ENCODE measurements at places on chromosomes 16 and 17. TPM values are rescaled to one million over a fixed set of nuclear protein-coding genes. Genes with fewer than 3 reads are reported as not detected.
A peak's percentile ranks its signal among the peaks of the same experiment; 100 is the strongest.

- H3K27ac ChIP-seq = peak overlapping the region; percentile 33
- H3K4me3 ChIP-seq = peak overlapping the region; percentile 88
- no peak for DNase-seq
- peaks cover 17% of the 10 kb centered on the region for H3K36me3 ChIP-seq
- no peaks in the 10 kb centered on the region for H3K27me3 ChIP-seq
- H3K4me1 ChIP-seq = peaks cover 39% of the 10 kb centered on the region
These were observed 10.7 kb downstream of the ZNF205 start for GRCh38 chr16:3122926-3123570.

DNA sequence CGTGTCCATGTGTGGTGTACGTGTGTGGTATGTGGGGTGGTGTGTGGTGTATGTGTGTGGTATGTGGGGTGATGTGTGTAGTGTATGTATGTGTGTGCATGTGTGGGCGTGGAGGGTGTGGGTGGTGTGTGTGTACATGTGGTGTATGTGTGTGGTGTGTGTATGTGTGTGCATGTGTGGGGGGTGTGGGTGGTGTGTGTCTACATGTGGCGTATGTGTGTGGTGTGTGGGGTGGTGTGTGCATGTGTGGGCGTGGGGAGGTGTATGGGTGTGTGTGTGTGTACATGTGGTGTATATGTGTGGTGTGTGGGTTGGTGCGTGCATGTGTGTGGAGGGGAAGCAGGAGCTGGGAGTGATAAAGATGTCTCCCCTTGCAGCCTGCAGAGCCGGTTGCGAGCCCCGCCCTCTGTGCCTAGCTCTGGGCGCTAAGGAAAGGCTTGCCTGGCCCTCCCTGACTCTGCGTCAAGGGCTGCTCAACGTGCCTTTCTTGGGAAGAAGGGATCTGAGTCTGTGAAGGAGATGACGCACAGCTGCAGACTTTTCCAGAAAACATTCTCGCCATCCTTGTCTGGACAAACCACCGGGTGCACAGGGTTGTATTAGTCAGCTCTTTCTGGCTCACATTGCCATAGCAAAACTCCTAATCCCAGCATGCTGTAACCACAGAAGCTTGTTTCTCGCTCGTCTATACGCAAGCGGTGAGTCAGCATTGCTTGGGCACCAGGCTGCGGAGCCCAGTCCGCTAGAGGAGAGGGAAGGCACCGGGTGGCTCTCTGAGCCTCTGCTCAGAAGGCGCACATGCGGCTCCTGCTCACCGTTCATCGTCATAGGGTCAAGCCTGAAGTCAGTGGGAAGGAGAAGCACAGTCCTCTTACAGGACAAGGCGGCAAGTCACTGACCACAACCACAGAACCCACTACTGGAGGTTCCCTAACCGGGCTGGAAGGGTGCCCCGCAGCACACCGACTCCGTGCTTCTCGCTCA lies 2.0 kb upstream of the CD300H start:
- H3K4me3 ChIP-seq = no peak overlapping the region
- peaks cover 44% of the 10 kb centered on the region for H3K27me3 ChIP-seq
- H3K27ac ChIP-seq = no peak overlapping the region
- peaks cover 16% of the 10 kb centered on the region for H3K4me1 ChIP-seq

DNA sequence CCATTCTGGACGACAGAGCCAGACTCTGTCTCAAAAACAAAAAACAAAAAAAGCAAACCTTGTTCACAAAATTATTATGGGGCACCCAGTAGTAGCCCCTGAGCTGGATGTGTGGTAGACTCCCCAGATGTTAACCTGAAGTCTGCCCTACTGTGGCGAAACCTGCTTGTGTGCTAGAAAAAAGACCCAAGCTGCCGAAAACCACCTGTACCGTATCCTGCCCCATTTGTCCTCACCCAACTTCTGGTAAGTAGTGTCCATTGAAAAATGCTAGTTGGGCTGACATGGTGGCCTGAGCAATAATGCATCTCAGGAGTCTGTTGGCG lies 9.1 kb downstream of the RMI2 start:
- peaks cover 57% of the 10 kb centered on the region for H3K4me1 ChIP-seq
- peak overlapping the region; percentile 83 for H3K27ac ChIP-seq
- H3K27me3 ChIP-seq = peaks cover 40% of the 10 kb centered on the region
- DNase-seq = no peak
- peaks cover 37% of the 10 kb centered on the region for H3K36me3 ChIP-seq

- peak overlapping the region; percentile 76 for H3K27ac ChIP-seq
- no peaks in the 10 kb centered on the region for H3K27me3 ChIP-seq
- H3K36me3 ChIP-seq = peaks cover 49% of the 10 kb centered on the region
- peak; percentile 70 for DNase-seq
These were observed 89.0 kb upstream of the DNAH17 start for GRCh38 chr17:78665952-78666920.

- no peak overlapping the region for H3K27ac ChIP-seq
- DNase-seq = no peak
- peaks cover 3% of the 10 kb centered on the region for H3K27me3 ChIP-seq
These were observed 3.8 kb downstream of the CMIP start for GRCh38 chr16:81448154-81449131.

DNA sequence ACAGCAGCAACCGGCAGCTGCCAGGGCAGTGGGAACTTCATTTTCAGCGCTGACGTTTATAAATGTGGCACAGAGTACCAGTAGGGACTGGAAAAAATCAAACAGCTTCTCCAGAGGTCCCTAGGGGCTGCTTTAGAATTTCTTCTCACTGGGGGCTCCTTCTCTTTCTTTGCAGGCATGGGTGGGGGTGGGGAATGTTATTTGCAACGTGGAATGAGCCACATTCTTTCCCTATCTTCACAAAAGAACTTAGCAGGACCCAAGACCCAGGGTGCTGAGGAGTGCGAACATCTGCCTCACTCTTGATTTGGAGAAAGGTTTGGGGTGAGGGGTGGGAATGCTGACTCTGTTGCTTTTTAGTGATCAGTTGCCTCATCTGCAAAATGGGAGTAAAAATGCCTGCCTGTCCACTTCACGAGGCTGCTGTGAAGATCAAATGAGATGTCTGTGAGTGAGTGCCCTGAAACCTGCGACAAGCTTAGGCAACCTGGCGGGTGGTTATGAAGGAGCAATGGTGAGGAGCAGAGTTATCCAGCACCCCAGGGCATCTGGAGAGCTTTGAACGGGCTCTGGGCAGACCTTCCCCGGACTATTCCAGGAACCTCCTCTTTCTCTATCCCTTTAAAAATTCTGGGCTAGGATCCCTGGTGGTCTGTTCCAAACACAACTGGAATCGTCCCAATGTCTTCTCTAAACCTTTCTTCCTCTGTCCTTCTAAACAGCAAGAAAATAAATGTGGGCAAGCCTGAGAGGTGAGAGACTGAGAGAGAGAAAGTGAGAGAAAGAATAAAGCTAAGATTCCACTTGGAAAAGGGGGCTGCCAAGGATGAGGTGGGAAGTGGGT lies 10.7 kb upstream of the PIPOX start:
- no peak overlapping the region for H3K4me3 ChIP-seq
- no peak for DNase-seq
- H3K27me3 ChIP-seq = peaks cover 60% of the 10 kb centered on the region
- H3K4me1 ChIP-seq = no peaks in the 10 kb centered on the region

DNA sequence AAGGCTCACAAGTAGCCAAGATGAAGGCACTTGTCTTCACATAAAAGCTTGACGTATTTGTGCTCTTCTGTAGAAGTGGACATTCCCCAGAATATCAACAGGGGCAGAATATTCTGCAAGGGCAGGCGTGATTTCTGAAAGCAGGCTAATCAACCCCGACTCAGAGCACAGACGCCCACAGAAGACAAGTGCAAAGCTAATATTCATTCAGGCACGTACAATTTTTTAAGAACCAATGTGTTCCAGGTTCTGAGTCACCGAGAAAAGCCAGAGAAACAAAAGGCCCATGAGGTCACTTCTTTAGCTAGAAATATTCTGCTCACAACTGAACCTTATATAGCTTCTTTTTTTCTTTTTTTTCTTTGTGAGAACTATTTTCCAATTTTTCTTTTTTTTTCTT lies 121.6 kb downstream of the DNAH9 start:
- no peak overlapping the region for H3K27ac ChIP-seq
- no peaks in the 10 kb centered on the region for H3K36me3 ChIP-seq
- H3K4me3 ChIP-seq = no peak overlapping the region

GRCh38 chr16:50570808-50571598 lies 22.8 kb downstream of the NKD1 start:
- H3K4me1 ChIP-seq = no peaks in the 10 kb centered on the region
- no peaks in the 10 kb centered on the region for H3K27me3 ChIP-seq
- no peak overlapping the region for H3K27ac ChIP-seq

DNA sequence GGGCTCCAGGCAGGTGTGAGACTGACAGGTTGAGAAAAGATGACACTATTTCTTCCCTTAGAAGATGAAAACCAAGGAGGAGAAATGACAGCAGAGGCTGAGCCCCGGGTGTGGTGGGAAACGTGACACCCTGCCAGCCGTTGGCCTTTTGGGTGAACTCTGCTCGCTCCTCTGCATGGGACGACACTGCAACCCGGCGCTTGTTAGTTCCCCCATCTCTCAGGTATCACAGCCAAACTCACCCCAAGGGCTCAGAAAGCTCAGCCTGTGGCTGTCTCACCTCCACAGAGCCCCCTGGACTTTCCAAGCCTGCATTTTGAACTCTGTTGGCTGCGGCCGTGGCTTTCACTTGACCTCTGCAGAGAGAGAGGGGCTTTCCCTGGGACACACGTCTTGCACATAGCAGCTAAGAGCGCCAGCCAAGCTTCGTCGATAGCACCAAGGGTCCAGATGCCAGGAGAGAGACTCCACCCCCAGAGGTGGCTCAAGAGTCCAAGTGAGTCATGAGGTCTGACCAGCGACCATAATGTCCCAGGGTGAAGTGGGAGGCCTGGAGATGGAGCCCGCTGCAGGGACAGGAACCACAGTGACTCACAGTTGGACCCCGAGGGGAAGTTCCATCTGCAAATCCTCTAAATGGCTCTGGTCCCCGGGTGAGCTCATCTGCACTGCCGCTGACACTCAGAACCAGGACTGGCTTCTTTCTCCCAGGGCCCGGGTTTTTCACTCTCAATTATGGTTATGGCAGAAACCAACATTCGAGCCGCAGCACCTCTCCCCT lies 301.9 kb downstream of the SOX9 start:
- H3K36me3 ChIP-seq = peaks cover 7% of the 10 kb centered on the region
- no peak overlapping the region for H3K27ac ChIP-seq
- no peaks in the 10 kb centered on the region for H3K27me3 ChIP-seq
- peak; percentile 34 for DNase-seq
- H3K4me3 ChIP-seq = no peak overlapping the region

DNA sequence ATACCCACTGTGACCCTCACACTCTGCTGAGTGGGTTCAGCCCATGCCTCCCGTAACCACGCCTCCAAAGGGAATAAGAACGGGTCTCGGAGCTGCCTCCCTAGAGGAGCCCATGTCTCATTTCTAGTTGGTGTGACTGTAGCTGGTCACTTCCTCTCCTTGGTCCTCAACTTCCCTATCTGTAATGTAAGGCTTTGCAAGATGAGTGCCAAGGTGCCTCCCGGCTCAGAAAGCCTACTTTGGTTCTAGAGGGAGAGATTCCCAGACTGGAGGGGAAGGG lies 20.8 kb downstream of the C16orf74 start:
- H3K27ac ChIP-seq = no peak overlapping the region
- H3K4me3 ChIP-seq = no peak overlapping the region
- H3K36me3 ChIP-seq = no peaks in the 10 kb centered on the region
- no peak for DNase-seq

DNA sequence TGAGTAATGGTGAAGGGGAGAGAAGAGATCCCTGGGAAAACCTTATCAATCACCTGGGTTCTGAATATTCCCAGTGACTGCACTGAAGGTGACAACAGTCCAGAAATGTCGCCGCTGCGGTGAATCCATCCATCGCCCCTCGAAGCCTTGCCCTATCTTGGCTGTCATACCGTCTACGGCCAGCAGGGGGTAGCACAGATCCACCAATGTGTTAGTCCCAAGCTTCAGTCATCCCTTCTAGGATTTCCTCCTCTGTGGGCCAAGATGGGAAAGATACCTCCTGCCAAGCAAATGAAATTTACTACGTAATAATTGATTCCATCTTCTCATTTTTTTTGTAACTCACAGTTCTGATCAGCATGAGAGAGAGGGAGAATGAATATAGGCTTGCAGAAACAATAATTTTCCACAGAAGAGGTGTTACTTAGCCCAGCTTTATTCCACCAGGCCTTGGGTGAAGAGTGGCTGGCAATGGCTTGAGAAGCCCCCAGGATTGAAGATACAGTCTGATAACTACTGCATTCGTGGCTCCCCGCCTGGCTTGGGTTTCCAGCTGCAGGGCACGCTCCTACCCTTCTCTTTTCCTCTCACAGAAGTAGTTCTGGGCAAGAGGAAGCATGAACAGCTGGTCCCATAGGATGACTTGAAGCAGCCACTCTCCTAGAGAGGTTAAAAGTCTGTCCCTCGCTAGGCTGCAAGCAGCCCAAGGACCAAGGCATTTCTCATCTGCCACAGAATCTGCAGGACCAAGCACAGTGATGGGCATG lies 2.6 kb upstream of the FMNL1 start:
- DNase-seq = peak; percentile 86
- H3K36me3 ChIP-seq = peaks cover 58% of the 10 kb centered on the region
- H3K27ac ChIP-seq = peak overlapping the region; percentile 75
- peaks cover 30% of the 10 kb centered on the region for H3K4me1 ChIP-seq
- no peaks in the 10 kb centered on the region for H3K27me3 ChIP-seq

DNA sequence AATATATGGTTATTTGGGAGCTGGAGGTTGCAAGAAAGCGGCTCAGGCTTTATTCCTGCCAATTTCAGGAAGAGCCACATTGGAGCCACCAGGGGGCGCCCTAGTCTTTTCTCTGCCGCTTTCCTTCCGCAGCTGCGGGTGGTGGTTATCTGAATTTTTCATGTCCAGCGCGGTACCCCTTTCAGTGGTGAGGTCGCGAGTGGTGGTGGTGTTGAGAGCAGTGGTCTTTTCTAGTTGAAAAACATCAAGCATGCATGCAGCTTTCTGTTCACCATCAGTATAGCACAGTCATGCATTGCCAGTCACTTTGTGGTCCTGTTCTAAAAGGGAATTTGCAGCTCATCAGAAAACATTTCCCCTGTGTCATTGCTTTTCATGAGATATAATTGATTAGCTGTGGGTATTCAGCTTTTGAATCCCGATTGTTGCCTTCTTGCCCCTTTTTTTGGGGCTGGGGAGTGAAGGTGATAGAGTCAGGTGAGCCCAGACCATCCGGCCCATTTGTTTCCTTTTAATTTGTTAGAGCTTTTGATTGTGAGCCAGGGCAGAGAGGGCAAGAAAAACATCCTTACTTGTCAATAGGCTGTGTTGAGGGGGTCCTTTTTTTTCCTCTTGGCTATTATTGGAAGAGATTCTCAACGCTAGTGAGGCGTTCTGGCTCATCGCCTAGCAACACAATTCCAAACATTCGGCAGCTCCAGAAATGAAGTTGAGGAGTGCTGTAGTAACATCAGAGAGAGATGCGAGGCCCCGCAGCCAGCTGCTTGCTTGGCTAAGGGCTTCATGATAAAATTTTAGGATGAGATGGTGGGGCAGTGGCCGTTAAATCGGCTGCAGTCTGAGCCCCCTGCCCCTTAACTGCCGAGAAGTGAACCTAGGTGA lies 119.0 kb downstream of the SNX29 start:
- no peak overlapping the region for H3K27ac ChIP-seq
- H3K27me3 ChIP-seq = no peaks in the 10 kb centered on the region
- no peaks in the 10 kb centered on the region for H3K36me3 ChIP-seq
- no peak overlapping the region for H3K4me3 ChIP-seq
- DNase-seq = peak; percentile 65

The NEUROD2 gene
- total RNA-seq = not detected

The OR3A3 gene
- total RNA-seq = not detected

The CDRT15L2 gene
- total RNA-seq = not detected

The HS3ST3A1 gene
- total RNA-seq = 2.8 TPM

The SLC2A4 gene
- total RNA-seq = not detected

The CES5A gene
- not detected for total RNA-seq

The SRRM2 gene
- 539 TPM for total RNA-seq

The CD300E gene
- total RNA-seq = not detected
